ENCODE measurements at places on chromosomes 4 and X.

DNA sequence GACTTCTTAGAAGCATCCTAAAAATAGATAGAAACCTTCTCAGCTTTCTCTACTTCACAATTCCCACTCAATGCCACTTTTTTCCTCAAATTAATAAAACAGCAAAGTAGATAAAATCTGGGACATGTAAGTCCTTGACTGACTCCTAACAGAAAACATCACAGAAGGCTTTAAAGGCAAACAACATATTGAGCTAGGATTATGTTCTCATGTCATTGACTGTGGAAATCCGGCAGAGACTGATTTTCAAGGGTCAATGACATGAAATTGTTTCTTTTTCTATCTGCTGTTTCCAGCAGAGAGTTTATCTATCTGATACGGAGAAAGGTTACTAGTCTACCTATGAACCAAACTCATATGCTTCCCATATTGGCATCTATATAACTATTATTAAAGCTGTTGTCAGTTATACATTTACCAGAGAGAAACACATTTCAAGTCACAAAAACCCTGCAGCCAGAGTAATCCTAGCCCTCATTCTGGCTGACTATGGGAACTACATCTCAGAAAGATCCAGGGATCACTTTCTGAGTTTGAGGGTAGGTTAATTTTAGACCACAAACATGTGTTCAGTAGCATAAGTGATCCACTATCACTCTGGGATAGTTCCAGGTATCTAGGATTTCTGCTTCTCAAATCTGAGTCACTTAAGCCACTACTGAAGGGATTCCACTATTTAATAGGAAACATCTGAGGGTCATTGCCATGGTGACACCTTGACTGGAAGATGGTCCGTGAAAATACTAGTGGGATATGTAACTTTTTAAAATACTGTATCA, 147.6 kb downstream of the PPP3CA start:
- no peak for DNase-seq

DNA sequence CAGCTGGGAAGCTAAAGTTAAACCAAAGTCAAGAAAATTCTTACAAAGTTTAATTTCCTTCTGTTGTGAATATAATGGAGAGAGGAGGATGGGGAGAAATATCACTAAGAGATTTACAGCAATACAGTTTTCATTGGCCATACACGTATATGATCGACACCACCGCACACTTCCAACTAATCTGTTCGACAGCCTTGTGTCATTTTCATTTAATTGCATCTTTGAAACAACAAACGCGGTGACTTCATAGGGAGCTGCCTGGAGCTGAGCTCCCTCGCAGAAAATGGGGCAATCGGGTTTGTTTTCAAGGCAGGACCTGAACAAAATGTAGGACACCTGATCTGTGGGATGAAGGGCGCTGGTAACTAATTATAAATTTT, 1.3 kb downstream of the PTPN13 start:
- DNase-seq, result peak; percentile 33

- no peak for DNase-seq
Measured at GRCh38 chr4:145496292-145496691, 14.6 kb downstream of the SMAD1 start.

- no peak for DNase-seq
Measured at GRCh38 chr4:83724485-83725335, 188.8 kb downstream of the GPAT3 start.

- no peak for DNase-seq
Measured at GRCh38 chrX:10325611-10326010, 168.8 kb downstream of the CLCN4 start.

GRCh38 chr4:108596344-108596743, 24.0 kb upstream of the RPL34 start:
- DNase-seq, result no peak

GRCh38 chr4:33107814-33108213, 2387.6 kb downstream of the PCDH7 start:
- no peak for DNase-seq

- DNase-seq, result no peak
Measured at GRCh38 chr4:3293401-3294391, 875 bp downstream of the RGS12 start.

GRCh38 chr4:136571315-136571714, 961.0 kb downstream of the PCDH18 start:
- DNase-seq, result no peak

DNA sequence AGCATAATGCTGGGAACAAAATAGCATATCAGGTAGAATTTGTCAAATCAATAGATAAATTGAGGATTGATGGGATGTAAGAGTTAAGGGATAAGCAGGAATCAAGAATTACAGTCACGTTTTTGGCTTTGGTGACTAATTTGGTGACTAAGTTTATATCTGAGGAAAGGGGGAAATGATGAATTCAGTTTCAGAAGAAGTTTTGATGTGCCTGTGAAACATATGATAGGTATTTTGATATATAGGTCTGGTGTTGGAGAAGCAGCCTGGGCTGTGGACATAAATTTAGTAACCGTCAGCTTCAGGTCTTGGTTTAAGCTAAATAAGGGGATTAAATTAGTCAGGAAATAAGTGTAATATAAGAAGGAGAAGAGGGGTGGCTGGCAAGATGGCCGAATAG, 79.0 kb upstream of the EDA2R start:
- DNase-seq, result no peak

GRCh38 chrX:147741776-147742175, 169.9 kb upstream of the FMR1 start:
- DNase-seq, result no peak

DNA sequence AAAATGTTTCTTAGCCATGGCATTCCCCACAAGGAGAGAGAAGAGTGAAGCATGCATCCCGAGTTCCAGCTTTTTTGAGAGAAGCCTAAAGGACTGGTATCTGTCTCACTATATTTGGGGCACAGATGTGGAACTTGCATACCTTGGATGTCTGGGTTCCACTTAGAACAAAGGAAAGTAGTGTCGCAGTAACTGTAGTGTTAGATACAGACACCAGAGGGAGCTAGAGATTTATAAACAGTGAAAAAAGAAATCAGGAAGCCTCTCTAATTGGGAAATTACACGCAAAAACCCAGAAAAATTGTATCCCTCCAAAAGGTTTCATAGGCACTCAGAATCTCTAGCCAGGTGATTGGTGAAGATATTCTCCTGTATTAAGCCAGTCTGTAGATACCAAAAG, 34.4 kb downstream of the AGTR2 start:
- no peak for DNase-seq

- no peak for DNase-seq
Measured at GRCh38 chr4:60344908-60345307, 855.2 kb upstream of the ADGRL3 start.

DNA sequence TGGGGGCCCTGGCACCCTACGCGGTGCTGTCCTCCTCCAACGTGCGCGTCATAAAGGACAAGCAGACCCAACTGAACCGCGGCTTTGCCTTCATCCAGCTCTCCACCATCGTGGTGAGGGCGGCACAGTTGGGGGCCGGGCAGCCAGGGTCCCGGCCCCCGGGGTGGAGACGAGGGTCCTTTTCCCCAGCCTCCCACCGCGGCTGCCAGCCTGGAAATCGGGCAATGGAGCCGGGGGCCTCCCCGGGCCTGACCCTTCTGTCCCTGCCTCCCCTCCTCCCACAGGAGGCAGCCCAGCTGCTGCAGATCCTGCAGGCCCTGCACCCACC, 13.7 kb upstream of the UBA1 start:
- no peak for DNase-seq

GRCh38 chrX:69077895-69078455, 87.3 kb downstream of the PJA1 start:
- no peak for DNase-seq

DNA sequence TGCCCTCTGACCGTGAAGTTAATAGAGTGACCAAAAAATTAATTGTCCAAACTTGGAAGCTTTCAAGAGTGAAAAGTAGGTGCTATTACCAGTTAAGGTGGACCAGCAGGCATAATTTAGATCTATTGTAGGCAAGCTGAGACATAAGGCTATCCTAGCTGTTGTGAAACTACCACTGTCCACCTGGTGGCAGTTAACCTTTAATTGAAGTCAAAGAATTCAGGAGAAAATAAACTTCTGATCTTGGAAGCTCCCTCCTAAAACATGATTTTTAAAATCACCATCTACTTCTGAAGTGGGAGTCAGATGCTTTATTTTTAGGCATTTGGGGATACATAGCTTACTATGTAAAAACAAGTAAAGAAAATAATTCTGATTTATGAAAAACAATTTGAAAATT, 636.3 kb upstream of the HTR2C start:
- DNase-seq, result no peak

DNA sequence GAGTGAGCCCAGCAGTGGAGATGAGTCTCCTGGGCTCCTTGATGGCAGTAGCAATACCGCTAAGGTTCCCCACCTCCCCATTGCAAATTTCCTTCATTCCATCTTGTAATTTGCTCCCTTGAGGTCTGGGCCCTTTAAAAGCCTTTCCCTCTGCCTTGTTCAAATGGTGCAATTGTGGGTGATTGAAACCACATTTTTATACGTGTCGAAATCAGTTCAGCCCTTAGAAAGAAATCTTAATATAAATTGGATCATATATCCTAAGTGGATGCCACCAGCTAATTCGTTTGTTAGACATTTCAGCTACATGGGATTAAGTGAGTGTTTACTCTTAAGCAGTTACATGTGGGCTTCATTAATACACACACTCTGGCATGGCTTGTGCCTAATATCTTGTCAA, 68.6 kb downstream of the NHS start:
- DNase-seq, result no peak

GRCh38 chr4:48681856-48682255, 98.2 kb downstream of the FRYL start:
- DNase-seq, result no peak

DNA sequence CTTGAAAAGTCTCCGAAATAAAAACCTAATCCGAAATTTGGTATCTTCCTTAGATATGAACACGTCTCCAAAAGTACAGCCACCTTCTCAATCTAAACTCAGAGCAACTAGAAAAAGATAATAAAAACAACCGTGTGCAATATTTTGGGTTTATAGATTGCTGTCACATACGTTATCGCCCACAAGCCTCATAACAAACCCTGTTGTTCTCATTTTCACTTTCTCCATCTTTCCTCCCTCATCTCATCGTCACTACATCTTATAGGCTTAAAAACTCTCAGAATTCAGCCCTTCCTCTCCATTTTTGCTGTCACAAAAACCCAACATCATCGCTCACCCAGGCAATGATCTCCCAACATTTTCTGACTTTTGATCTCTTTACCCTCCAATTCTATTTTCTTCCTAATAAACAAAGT, 448 bp upstream of the SCFD2 start:
- DNase-seq, result no peak

- no peak for DNase-seq
Measured at GRCh38 chr4:26319949-26320537, 771 bp upstream of the RBPJ start.

DNA sequence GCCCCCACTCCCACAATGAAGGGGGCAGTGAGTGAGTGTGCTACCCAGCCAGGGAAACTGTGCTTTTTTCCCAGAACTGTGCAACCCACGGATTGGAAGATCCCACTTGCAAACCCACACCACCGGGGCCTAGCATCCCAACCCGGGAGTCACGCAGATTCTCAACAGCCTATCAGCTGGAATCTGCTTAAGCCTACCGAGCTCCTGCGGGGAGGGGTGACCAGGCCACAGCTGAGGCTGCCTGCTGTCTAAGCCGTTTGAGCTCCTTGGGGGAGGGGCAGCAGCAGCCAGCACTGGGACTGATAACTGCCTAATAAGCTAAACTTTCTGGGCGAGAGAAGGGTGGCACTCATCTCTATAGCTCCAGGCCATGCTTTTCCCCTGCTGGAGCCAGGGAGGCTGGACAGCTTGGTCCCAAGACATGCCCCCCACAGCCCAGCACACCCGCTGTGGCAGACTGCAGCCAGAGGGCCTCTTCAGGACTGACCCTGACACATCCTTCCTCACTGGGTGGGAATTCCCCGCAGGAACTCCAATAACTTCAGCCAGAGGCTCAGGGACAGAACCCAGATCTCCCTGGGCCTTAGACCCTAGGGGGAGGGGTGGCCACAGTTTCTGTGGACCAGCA, 161.3 kb upstream of the MAGEB18 start:
- no peak for DNase-seq

DNA sequence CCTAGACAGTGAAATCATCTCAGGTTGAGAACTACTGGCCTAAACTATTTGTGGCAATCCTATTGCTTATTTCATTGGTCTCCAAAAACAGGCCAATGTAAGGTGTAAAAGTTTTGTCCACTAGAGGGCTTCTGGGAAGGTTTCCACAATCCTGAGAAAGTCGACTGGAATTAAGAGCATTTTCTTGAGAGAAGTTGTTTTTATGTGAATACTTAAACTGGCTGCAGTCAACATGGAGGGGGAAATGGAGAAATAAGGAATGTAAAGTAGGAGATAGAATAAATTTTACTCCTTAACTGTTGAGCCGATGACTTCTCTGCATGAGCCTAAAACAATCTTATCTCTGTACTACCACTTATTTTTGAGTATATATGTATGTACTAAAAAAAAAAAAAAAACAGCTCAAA, 11.0 kb upstream of the EIF4E start:
- DNase-seq, result peak; percentile 44

GRCh38 chr4:99536271-99536670, 25.4 kb downstream of the C4orf17 start:
- DNase-seq, result no peak

- no peak for DNase-seq
Measured at GRCh38 chr4:5338531-5338930, 287.3 kb downstream of the STK32B start.

DNA sequence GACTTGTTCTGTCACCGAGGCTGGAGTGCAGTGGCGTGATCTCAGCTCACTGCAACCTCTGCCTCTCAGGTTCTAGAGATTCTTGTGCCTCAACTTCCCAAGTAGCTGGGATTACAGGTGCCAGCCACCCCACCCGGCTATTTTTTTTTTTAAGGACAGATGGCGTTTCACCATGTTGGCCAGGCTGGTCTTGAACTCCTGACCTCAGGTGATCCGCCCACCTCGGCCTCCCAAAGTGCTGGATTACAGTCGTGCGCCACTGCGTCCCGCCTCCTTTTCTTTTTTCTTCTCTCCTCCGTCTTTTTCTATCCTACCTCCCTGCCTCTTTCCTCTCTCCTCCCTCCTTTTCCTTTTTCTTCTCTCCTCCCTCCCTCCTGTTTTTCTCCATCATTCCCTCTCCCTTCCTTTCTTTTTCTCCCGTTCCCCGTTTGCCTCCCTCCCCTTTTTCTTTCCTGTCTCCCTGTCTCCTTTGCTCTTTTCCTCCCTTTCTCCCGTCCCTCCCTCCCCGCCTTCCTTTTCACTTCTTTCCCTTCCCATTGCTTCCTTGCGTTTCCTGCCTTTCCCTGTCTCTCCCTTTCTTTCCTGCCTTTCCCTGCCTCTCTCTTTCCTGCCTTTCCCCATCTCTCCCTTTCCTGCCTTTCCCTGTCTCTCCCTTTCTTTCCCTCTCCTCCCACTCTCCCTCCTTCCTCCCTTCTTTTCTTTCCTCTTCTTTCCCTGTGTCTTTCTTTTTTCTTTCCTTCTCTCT, 2.1 kb upstream of the SLC25A6 start:
- DNase-seq, result no peak

All from amniotic stem cell (primary cell).